Activated effector memory CD4-positive, alpha-beta T cell treated with Interleukin-2 at 50 U/mL for 16 hours (primary cell): ENCODE measurements at places on chromosomes 16 and 17.

GRCh38 chr17:68449021-68449739 is 8.1 kb downstream of the WIPI1 start:
- no peak for DNase-seq

- no peak for DNase-seq
Measured at GRCh38 chr17:14831491-14831890, 433.6 kb downstream of the PMP22 start.

DNA sequence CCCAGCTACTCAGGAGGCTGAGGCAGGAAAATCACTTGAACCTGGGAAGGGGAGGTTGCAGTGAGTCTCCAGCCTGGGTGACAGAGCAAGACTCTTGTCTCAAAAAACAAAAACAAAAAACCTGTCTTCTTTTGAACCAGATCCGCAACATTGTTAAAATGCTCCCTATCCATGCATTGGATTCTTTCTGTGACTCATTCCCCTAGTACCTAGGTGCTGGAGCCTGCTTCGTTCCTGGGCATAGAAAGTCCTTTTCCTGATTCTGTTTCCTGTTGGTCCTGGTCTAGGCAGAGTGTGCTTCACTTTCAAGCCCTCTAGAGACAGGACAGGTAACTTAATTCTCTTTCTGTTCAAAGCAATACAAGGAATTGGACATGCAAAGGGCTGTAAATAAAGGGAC is 5.2 kb downstream of the EPN2 start:
- no peak for DNase-seq

DNA sequence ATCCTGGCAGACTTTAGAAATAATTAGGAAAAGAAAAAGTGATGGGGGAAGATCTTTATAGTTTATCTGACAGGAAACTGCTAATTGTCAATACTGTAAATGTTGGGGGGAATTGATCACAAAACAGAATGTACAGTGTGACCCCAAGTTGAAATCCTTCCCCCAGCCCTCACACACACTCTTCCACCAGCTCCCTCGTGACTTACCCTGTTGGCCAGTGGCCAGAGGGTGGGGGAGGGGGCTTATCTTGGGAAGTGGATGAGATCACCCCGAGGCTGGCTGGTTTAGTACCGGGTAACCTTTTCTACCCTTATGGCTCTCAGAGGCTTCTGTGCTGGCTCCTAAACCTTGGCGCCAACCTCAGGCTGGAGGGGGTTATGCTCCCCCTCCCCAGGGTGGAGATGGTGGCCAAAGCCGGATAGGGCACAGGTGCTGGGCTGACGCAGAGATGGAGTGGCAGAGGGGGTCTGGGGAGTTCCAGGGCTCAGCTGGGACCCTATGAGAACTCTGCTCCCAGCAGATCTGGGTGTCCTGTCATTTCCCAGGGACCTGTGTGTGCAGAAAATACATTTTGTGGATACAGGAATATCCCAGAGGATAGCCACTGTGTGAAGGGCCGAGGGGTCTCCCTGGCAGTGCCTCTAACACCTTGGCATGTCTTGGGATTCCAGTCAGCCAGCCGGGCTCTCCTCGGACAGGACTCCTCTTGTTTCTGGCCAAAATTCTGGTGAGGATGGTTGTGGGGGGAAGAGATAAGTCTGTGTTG is 18.6 kb downstream of the CDH16 start:
- no peak for DNase-seq

DNA sequence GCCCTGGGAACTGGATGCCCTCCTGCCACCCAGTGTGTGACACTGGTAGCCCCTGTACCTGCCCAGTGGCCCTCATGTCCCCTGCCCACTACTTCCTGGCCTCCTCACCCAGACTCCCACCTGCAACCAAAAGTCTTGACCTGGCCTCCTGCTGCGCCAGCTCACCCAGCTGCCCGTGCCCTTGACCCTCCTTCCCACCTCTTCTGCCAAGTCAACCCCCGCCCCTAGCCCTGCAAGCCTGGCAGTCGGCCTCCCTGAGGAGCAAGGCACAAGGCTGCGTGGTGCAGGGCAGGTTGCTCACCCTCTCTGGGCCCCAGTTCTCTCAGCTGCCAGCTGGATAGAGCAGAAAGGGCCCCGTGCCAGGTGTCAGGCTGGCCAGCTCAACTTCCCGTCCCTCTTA is 12.3 kb upstream of the FAM83G start:
- no peak for DNase-seq

DNA sequence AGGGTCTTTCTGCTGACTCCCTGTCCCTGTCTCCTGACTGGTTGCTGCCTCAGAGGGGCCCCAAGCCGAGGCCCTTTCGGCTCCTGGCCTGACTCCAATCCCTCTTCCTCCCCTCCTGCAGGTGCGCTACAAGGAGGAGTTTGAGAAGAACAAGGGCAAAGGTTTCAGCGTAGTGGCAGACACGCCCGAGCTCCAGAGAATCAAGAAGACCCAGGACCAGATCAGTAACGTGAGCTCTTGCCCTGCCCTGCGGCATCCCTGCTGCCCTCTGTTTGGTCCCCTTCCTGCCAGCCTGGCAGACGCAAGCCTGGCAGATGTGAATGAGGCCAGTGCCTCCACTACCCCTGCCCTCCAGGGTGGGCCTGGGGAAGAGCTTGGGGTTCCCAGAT is 27.1 kb upstream of the LASP1NB start:
- no peak for DNase-seq

DNA sequence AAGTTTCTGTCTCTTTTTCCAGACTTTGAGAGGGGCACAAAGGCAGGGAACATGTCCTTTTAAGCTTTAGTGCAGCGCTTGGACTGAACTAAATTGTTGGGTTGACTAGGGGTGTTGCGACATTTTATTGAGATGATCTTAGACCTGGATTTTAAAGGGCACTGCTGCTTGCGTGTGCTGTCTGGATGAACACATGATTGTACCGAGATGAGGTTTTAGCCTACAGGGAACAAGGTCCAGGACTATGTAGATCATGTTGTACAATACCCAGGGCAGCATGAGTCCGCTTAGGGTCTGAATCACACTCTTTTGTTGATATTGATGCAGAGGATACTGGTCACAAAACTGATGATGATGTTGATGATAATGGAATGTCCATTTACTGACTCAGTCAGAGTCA is 5.2 kb upstream of the RGS9 start:
- DNase-seq, result no peak

GRCh38 chr16:69424935-69425784 is 741 bp downstream of the CYB5B start:
- DNase-seq, result no peak

DNA sequence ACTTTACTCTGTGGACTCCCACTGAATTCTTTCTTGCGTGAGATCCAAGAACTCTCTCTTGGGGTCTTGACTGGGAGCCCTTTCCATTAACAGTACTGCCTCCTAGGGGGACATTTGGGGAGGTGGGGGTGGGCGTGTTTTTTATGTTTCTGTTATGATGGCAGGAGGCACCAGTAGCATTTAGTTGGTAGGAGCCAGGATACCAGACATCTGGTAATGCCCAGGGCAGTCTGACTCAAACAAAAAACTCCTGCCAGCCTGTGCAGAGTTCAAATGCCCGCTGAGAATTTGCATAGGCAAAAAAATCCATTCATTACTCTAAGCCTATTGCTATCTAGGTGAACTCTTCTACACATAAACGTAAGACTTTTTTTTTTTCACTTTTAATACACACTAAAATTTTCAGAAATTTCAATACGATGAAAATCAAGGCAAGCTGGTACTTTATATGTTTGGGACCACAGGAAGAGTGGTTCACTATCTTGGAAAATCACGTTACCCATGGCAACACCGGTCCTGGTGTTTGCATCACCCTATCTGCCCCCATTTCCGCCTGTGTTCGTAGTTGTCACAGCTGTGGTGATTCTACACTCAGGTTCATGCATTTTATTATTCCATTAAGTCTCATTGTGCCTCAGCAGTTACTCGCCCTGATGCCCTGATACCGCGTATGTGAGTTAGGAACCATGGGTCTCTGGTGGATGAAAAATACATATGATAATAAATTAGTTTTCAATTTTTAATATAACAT is 121.1 kb upstream of the XYLT1 start:
- no peak for DNase-seq

DNA sequence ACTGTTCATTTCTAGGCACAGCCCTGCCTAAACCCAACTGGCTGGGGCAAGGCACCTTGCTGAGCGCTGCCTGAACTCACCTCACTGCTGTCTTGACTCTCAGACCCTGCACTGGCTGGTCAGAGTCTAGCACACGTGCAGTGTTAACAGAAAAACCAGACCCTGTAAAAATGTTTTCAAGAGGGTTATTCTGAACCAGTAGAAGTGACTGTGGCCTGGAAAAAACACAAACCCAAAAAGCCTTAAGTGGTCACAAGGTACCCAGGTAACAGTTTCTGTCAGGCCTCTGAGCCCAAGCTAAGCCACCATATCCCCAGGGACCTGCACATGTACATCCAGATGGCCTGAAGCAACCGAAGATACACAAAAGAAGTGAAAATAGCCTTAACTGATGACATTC is 6.1 kb upstream of the EIF4A3 start:
- no peak for DNase-seq

DNA sequence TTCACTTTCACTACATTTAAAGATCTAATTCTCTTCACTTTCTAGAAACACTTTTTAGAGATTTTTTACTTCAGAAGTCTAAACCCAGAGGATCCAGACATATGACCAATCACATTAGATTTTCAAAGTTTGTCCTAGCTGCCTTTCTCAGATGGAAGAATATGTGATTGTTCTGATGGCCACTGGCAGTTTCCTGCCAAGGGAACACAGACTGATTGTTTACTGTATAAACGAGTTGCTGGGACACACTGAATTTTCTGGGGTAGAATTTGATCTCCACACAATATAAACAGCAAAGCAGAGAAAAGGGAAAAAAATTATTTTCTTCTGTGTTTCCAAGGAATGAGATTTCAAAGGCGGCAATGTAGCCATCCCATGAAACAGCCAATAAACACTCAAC is 480.0 kb downstream of the TOX3 start:
- no peak for DNase-seq

GRCh38 chr16:16045879-16046278 is 96.5 kb downstream of the ABCC1 start:
- DNase-seq, result no peak

DNA sequence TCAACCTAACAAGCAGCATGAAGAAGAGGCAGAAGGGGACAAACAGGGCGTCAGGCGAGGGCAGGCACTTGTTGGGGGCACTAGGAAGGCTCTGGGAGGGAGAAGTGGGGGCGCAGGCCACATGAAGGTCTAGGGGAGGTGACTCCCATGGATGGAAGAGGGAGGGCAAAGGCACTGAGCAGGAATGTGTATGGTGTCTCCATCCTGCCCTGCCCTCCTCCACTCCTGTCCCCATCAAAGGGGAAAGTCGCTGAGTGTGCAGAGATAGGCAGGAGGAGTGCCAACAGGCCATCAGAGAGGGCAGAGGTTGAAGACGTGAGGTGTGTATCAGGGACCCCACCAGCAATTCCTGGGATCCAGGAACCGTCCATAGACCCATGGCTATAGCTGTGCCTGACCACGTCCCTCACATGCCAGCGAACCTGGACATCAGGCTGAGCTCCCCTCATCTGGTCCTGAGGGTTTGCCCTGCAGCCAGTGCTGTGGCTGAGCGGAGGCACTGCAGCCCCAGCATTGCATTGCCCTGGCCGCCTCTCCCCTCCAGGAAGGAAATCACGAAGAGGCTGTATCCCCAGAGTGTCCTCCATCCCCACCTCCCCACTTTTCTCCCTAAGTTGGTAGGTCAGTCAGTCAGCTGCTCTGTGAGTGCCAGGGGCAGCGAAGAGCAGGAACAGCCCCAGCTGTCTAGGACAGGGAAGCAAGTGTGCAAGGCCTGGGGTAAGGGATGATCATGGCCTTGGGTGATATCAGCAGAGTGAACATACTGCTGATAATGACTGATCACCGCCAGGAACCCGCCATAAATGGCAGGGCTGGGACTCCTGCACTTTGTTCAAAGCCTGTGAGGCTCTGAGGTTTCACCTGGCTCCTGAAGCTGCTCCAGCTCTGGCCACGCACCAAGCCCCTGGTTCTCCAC is 6.2 kb upstream of the CYB561 start:
- DNase-seq, result no peak

DNA sequence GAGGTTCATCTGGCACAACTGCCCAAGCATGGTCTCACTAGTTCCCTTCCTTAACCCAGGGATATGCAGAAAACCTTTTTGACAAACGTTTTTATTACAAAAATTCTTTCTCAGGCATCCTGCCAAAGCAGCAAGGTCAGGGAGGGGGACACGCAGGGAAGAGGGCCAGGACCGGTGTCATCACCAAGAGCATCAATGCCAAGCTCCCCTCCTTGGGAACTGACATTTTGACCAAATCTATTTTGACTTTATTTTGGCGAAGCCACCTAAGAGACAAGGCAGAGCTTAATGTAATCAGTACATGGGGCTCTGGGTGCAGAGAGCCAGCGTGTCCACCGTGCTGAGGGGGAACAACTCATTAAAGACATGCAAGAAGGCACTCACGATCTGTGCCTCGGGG is 265.2 kb downstream of the CBLN1 start:
- DNase-seq, result no peak

- DNase-seq, result no peak
Measured at GRCh38 chr17:21592774-21593173, 99.5 kb upstream of the KCNJ18 start.

DNA sequence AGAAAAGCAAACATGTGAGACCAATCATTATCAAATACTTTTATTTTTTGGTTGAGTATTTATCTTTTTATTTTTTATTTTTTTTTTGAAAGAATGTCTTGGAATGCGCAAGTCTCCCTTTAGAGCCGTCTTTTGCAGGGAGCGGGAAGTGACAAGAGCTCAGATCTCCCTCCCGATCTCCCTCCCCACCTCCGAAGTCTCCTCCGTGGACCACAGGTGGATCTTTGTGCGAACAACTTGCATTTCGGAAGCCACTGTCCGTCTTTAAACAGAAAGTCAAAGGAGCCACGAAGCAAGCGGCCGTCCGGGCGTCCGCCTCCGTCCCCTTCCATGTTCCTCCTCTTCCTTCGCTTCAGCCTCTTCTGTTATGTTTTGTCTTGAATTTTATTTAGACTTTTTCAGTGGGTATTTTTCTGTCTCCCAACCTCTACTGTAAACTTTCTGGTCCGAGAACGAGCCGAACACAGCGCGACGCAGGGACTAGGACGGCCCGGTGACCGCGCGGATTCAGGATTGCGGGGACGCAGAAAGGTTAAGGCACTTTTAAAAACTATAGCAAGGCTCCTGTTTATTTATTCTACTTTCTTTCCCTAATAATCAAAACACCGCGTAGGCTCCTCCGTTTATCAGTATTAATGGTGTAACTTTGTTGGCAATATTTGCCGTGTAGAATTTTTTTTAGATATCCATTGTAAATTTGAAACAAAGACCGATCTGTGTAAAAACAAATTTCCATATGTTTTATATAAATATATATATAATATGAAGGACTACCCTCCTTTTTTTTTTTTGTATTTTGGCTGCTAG is 3.3 kb downstream of the FOXF1 start:
- DNase-seq, result no peak
